Dermis blood vessel endothelial cell (primary cell): ENCODE measurements at places on chromosomes 6 and 20.
A peak's percentile ranks its signal among the peaks of the same experiment; 100 is the strongest.

DNA sequence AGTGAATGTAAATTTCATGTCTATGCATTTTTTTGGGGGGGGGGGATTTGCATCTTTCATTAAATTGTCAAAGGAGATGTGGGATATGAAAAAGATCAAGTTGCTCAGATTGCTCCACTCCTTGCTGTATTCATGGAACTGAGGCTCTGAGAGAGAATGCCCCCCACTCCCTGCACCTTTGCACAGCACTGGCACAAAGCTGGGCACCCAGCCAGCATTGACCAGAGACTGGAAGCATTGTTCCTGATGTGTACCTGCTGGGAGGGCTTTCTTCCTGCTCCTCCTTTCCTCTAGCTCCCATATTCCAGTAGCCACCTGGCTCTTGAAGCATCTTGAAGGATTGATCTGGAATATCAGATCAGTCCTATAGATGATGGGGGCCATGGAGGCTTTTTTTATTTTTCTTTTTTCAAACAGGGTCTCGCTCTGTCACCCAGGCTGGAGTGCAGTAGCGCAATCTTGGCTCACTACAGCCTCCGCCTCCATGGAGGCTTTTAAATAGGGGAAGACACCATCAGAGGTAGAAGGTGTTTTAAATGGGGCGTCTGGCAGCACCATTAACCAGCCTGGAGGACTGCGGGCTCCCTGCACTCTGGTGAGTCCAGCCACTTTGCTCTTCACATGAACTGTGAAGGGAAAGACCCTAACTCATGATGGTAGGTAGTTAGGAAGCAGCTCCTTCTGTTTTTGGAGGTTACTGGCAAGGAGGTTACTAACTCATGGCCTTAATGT lies 10.9 kb downstream of the DUSP15 start:
- DNase-seq: no peak

DNA sequence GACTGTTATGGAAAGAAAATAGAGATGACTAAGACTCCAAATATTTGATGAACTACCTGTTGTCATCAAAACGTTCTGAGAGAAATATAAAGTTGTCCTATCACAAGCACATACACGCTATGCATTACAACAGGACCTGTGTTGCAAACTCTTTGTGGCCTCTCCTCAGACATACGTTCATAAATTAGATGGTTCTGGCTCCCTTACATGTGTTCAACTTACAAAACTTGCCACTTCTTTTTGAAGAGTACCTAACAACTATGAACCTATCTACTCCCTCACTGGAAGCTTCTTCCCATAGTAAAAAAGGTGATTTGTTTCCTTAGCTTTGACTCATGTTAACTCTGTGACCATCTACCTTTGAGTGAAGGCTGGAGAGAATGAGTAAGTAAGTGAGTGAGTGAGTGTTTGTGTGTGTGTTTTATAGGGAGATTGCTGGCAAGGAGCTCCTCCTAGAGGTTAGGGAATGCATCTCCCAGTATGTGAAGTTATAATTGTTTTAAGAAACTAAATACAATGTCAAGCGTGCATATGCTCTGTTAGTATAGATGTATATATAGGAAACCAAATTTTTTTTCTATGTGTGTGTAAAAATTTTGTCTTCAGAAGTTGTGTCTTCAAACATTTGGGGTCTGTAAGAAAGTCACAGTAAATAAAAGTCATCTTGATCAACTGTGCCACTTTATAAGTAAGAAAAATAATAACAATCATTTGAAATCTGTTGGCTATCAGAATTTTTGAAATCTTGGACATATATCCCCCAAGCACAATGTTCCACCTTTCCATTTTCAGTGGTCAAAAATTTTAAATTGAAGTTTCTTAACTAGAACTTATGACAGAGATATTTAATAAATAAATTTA lies 1211.1 kb upstream of the GJE1 start:
- peak; percentile 82 for DNase-seq

DNA sequence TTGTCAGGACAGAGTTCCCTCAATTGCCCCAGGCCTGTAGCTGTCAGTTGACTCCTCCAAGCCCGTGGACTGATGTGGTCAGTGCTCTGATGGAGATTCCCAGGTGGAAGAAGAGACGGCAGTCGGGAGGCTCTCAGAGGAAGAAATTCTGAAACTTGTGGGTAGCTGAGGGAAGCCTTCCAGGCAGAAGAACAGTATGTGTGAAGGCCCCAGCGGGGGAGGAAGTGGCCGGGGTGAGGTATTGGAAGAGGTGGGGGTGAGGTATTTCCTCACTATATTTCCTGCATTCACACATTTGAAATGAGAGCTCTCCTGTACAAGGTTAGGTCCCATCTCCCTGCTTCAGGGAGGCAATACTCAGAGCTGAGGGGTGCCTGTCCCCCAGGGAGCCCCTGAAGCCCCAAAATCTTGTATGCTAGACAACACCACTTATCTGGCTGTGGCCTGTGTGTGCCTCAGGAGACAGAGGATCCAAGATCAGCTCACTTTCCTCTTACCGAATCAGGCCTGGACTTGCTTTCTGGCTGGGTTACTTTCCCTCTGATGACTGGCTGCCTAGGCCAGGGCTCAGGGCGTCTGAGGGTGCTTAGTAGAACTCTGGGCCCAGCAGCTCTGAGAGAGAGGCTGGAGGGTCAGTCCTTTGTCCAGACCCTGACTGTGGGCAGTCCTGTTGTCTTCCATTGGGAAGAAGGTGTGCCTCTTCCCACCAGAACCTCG lies 49.3 kb upstream of the MYL9 start:
- peak; percentile 67 for DNase-seq

DNA sequence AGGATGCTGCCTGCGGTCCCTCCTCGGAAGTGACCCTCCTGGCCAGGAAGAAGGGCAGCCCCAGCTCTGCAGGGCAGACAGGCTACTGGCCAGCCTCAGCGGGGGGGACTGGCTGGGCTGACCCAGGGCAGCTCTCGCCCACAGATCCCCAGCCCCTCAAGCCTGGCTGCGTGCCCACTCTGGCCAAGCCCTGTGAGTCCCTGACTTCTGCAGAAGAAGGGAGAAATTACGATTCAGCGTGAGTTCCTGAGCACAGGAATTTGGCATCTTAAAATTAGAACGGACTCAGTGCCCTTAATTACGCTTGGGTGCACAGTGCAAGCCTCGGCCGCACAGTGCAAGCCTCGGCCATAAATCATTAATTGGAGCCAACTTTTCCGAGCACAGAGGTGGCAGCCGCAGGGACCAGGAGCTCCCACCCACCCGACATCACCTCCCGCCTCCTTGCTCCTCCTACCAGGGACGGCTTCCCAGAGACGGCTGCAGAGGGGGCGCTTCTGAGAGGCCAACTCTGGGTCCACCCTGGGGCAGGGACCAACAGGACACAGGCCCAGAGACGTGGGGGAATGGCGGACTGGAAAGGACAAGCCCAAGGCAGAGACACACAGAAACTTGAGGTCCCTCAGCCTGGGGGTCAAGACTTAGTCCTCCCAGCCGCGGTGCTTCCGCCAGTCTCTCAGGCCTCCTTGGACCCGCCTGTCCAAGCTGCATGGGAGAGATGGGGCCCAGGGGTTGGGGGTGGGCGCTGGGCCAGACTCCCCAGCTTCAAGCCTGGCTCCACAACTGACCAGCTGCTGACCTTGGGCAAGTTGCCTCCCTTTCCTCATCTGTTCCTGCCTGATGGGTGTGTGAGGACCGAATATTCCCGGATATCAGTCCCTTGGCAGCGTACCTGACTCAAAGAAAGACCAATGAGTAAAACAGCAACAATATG lies 165.4 kb downstream of the TAF4 start:
- DNase-seq: no peak

GRCh38 chr20:25372584-25373336 lies 17.9 kb downstream of the ABHD12 start:
- peak; percentile 14 for DNase-seq

GRCh38 chr20:5810800-5811422 lies 60.7 kb downstream of the SHLD1 start:
- DNase-seq: no peak

GRCh38 chr6:22367346-22367745 lies 70.5 kb upstream of the PRL start:
- DNase-seq: no peak

GRCh38 chr6:39092124-39092523 lies 22.9 kb downstream of the SAYSD1 start:
- DNase-seq: no peak

- no peak for DNase-seq
Measured at GRCh38 chr6:32167761-32168262, 3.4 kb downstream of the EGFL8 start.

DNA sequence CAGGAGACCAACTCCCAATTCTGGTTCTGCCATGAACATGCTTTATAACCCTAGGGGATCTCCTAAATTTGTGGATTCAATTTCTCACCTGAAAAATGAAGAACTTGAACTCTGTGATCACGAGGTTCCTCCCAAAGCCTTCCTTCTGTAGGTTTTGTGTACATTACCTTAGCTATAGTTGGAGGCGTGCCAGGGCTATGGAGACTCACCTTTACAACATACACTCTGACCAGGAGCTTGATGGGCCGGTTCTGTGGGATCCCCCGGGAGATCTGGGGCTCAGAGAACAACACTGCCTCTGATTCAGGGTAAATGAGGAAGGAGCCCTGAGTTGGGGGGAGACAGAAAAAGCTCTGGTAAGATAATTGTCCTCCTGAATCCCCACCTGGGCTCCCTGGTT lies 34.1 kb downstream of the ERGIC3 start:
- DNase-seq: no peak

- no peak for DNase-seq
Measured at GRCh38 chr6:52661551-52661950, 9.4 kb upstream of the TMEM14A start.

DNA sequence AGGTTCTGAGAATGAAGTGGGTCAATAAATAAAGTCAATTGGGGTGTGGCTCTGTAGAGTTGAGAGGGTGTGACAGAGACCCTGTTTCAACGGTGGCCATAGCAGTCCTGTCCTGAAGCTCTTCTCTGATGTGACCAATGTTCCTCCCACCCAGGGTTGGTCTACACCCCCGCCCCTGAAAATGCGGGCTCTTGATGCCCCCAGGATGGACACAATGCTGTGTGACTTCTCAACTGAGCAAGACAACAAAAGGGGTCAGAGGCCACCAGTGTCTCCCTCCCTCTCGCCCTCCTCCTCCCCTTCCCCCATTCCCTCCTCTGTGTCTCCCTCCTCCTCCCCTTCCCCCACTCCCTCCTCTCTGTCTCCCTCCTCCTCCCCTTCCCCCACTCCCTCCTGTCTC lies 41.7 kb upstream of the NXT1 start:
- DNase-seq: no peak

GRCh38 chr20:17806107-17806506 lies 106.3 kb downstream of the BANF2 start:
- no peak for DNase-seq

GRCh38 chr20:20820104-20820503 lies 107.7 kb upstream of the RALGAPA2 start:
- peak; percentile 69 for DNase-seq
